NCI-H146 (cell line): ENCODE measurements at places on chromosomes 12 and 14.
A peak's percentile ranks its signal among the peaks of the same experiment; 100 is the strongest.

- DNase-seq = no peak
Measured at GRCh38 chr14:81418057-81418790, 18.1 kb upstream of the STON2 start.

DNA sequence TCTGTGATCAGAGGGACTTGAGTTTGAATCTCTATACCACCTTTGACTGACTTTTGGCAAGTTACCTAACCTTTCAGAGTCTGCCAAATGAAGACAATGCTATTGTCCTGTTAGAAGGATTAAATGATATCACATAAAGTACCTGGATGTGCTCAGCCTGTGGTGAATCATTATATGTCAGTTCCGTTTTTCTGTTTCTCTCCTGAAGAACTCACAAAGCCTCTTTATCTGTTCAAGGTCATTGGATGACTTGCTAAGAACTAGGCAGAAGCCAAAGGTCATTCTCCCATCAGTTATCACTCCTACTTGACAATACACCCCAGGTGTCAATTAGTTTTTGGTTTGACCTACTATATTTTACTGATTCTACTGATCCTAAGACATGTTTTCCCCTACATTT is 174.6 kb downstream of the CACNA1C start:
- no peak for DNase-seq

DNA sequence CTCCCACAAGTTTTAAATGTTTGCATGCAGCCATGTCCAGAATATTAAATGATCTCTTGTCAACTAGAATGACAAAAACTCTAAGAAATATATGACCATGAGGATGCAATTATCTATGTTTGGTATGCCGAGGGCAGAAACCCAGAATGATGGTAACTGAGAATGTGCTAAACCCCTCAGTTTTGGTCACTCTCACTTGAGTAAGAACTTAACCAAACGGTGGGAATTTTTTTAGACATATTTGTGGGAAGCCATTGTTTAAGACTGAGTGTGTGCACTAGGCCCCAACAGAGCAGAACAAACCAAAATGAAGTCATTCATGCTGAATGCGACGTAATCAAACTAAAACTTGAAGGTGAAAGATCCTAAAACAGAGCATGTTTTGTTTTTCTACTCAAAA is 1927.9 kb upstream of the SEL1L start:
- no peak for DNase-seq

DNA sequence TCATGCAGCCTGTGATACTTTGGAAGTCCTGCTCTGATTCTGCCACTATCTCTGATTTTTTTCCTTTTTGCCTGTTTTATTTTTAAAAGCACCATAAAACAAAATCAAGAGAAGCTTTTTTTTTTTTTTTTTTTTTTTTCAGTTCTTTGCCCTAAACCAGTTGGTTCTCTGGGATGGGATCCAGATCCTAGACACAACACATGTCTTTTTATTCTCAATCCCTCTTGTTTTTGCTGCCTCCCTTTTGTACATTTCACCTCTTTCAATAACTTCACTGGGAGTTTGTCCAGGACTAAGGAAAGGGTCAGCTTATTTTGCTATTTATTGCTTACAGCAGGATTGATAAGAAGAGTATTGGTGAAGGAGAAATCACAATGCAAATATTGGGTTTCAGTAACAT is 139.4 kb downstream of the GRIP1 start:
- no peak for DNase-seq

- no peak for DNase-seq
Measured at GRCh38 chr14:91893007-91893406, 25.7 kb upstream of the TC2N start.

DNA sequence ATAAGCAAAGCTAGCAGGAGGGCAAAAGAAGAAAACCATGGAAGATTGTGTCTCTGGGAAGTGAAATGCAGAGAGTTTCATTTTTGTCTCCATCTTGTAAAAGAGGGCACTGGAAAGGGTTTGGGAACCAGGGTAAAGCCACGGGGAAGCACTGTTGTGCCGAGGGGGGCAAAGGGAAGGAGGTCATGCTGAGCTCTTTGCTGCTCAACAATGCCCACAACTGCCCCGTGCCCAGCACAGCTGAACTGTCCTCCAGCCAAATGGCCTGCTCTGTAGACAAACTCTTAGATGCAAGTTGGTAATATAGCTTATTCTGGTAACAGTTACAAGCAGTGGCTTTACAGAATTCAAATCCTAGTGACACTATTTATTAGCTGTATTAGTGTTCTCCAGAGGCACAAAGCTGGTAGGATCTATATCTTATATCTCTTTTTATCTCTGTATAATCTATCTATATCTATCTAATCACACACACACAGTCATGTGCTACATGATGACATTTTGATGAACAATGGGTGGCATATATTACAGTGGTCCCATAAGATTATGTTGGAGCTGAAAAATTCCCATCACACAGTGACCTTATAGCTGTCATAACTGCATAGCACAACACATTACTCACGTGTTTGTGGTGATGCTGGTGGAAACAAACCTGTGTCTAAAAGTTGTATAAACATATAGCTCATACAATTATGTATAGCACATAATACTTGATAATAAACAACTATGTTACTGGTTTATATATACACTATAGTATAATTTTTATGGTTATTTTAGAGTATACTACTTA is 203.4 kb upstream of the DDHD1 start:
- no peak for DNase-seq

- no peak for DNase-seq
Measured at GRCh38 chr14:103020271-103021170, 36.8 kb downstream of the CDC42BPB start.

GRCh38 chr12:26740991-26741390 is 92.0 kb downstream of the ITPR2 start:
- DNase-seq = peak; percentile 84

GRCh38 chr12:25904442-25904841 is 54.0 kb upstream of the RASSF8 start:
- no peak for DNase-seq

- DNase-seq = peak; percentile 26
Measured at GRCh38 chr14:57066887-57067513, 201.7 kb downstream of the EXOC5 start.

DNA sequence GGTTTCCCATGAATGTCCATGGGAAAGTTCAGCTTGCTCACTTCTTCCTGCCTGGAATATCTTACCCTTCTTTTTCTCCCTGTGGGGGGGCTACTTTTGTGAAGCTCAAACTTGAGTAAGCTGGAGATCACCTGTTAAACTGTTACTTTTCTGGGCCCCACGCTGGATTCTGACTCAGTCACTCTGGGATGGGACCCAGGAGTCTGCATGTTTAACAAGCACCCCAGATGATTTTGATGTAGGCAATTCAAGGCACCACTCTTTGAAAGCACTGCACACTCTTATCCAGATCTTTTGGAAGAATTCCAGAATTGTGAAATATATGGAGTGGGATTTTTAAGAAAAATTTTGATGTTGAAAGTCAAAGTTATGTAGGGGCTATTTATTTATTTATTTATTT is 46.3 kb upstream of the IGF1 start:
- DNase-seq = no peak
